ENCODE measurements at places on chromosomes 7 and 10. TPM values are rescaled to one million over a fixed set of nuclear protein-coding genes. Genes with fewer than 3 reads are reported as not detected.

The CDHR3 gene
- 3.6 TPM for total RNA-seq

The CDK1 gene
- 3.6 TPM for total RNA-seq

The BTAF1 gene
- 13.5 TPM for total RNA-seq

The PCDH15 gene
- not detected for total RNA-seq

The PAX4 gene
- total RNA-seq = not detected

The DENND11 gene
- 27.5 TPM for total RNA-seq

The CPA4 gene
- not detected for total RNA-seq

The AGR3 gene
- not detected for total RNA-seq

The CFAP70 gene
- total RNA-seq = 1.2 TPM

The SPDYE18 gene
- total RNA-seq = 1.3 TPM

GRCh38 chr7:92647011-92647625 is 56.9 kb upstream of the FAM133B start:
- no peak overlapping the region for H3K4me3 ChIP-seq
- no peak for DNase-seq
- no peak overlapping the region for H3K27ac ChIP-seq
- H3K4me1 ChIP-seq = no peaks in the 10 kb centered on the region

- no peak overlapping the region for H3K27ac ChIP-seq
- no peak for DNase-seq
- H3K4me1 ChIP-seq = no peaks in the 10 kb centered on the region
- H3K4me3 ChIP-seq = no peak overlapping the region
- H3K36me3 ChIP-seq = no peaks in the 10 kb centered on the region
These were observed 26.7 kb upstream of the USP6NL start for GRCh38 chr10:11638055-11638698.

GRCh38 chr7:136308230-136308629 is 331.1 kb upstream of the MTPN start:
- no peaks in the 10 kb centered on the region for H3K4me1 ChIP-seq
- H3K27ac ChIP-seq = no peak overlapping the region
- no peak for DNase-seq
- H3K36me3 ChIP-seq = no peaks in the 10 kb centered on the region

- H3K36me3 ChIP-seq = no peaks in the 10 kb centered on the region
- DNase-seq = no peak
- H3K4me3 ChIP-seq = no peak overlapping the region
- no peaks in the 10 kb centered on the region for H3K4me1 ChIP-seq
- no peaks in the 10 kb centered on the region for H3K27me3 ChIP-seq
- no peak overlapping the region for H3K27ac ChIP-seq
These were observed 27.8 kb upstream of the C10orf120 start for GRCh38 chr10:122727426-122727825.

GRCh38 chr7:75992083-75992755 is 2.2 kb downstream of the TMEM120A start:
- no peak for DNase-seq
- no peak overlapping the region for H3K27ac ChIP-seq
- H3K27me3 ChIP-seq = no peaks in the 10 kb centered on the region

- H3K4me3 ChIP-seq = peak overlapping the region; percentile 4
- peak; percentile 84 for DNase-seq
- no peaks in the 10 kb centered on the region for H3K27me3 ChIP-seq
- H3K36me3 ChIP-seq = no peaks in the 10 kb centered on the region
- peaks cover 5% of the 10 kb centered on the region for H3K4me1 ChIP-seq
These were observed 83.2 kb upstream of the PRR15 start for GRCh38 chr7:29480451-29480850.

GRCh38 chr10:43942096-43942850 is 293.6 kb upstream of the ZNF32 start:
- H3K4me1 ChIP-seq = no peaks in the 10 kb centered on the region
- H3K27ac ChIP-seq = no peak overlapping the region
- H3K4me3 ChIP-seq = no peak overlapping the region
- H3K27me3 ChIP-seq = no peaks in the 10 kb centered on the region
- no peak for DNase-seq
- H3K36me3 ChIP-seq = no peaks in the 10 kb centered on the region

GRCh38 chr10:46538155-46538554 is 18.3 kb downstream of the GPRIN2 start:
- DNase-seq = peak; percentile 26
- H3K4me1 ChIP-seq = no peaks in the 10 kb centered on the region
- no peak overlapping the region for H3K27ac ChIP-seq
- no peak overlapping the region for H3K4me3 ChIP-seq
- H3K36me3 ChIP-seq = no peaks in the 10 kb centered on the region

DNA sequence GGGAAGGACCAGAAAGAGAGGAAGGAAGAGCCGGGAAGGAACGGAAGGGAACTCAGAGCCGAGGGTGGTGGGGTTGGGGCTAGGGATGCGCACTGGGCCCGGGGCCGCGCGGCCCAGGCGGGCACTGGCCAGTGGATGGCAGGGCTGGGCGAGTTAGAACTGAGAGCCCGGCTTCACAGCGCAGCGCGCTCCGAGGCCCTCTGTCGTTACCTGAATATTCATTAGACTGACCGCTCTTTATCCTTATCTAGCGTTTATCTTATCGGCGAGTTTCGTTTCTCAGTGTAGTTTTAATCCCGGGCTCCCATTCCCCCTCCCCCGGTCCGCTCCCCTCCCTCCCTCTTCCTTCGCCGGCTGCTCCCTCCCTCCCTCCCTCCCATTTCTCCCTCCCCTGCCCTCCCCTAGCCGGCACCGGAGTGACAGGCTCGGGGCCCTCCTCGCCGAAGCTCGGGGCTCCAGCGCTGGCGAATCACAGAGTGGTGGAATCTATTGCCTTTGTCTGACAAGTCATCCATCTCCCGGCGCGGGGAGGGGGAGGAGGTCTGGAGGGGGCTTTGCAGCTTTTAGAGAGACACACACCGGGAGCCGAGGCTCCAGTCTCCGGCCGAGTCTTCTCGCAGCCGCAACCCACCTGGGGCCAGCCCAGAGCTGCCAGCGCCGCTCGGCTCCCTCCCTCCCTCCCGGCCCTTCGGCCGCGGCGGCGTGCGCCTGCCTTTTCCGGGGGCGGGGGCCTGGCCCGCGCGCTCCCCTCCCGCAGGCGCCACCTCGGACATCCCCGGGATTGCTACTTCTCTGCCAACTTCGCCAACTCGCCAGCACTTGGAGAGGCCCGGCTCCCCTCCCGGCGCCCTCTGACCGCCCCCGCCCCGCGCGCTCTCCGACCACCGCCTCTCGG is at the start of gene PAX2:
Gene PAX2 (plus strand): TSS at position 596 of the 895 bp plus-strand sequence. CDS start 679 bp downstream, outside the sequence.
- no peak within 1 kb of the TSS for H3K27ac ChIP-seq
- H3K4me3 ChIP-seq = no peak within 1 kb of the TSS
- no peaks in the 10 kb centered on the region for H3K36me3 ChIP-seq
- H3K4me1 ChIP-seq = no peaks in the 10 kb centered on the region

- no peak overlapping the region for H3K27ac ChIP-seq
- H3K4me3 ChIP-seq = no peak overlapping the region
- H3K36me3 ChIP-seq = no peaks in the 10 kb centered on the region
- H3K4me1 ChIP-seq = peaks cover 4% of the 10 kb centered on the region
- DNase-seq = no peak
These were observed 120.4 kb downstream of the SH2D4B start for GRCh38 chr10:80658068-80658467.

GRCh38 chr10:5105626-5106025 is 11.4 kb downstream of the AKR1C3 start:
- no peak overlapping the region for H3K4me3 ChIP-seq
- peak overlapping the region; percentile 31 for H3K27ac ChIP-seq
- peak; percentile 86 for DNase-seq
- peaks cover 27% of the 10 kb centered on the region for H3K4me1 ChIP-seq

GRCh38 chr7:26155531-26156375 is 3.8 kb downstream of the NFE2L3 start:
- H3K36me3 ChIP-seq = no peaks in the 10 kb centered on the region
- no peak overlapping the region for H3K27ac ChIP-seq
- H3K27me3 ChIP-seq = no peaks in the 10 kb centered on the region
- DNase-seq = no peak
